ENCODE measurements at places on chromosomes 6 and 20.

DNA sequence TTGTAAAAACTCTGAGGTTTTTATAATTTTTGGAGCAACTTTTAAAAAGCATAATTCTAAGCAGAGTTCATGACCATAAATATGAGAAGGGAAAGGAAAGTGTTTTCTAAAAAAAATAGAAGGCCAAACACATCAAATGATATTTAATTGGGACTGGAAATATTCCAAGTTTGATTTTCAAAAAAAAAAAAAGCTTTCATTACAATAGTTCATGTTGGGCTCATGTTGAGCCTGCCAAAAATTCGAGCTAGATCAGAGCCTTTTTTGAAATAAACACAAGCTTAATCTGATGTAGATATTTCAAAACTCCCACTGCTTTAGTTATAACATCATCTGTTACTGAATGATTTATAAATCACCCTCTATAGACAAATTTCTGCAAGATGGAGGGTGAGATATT is 163.4 kb upstream of the DEFB112 start:
- no peak for DNase-seq

GRCh38 chr6:20811109-20811761 is 277.0 kb downstream of the CDKAL1 start:
- no peak for DNase-seq

DNA sequence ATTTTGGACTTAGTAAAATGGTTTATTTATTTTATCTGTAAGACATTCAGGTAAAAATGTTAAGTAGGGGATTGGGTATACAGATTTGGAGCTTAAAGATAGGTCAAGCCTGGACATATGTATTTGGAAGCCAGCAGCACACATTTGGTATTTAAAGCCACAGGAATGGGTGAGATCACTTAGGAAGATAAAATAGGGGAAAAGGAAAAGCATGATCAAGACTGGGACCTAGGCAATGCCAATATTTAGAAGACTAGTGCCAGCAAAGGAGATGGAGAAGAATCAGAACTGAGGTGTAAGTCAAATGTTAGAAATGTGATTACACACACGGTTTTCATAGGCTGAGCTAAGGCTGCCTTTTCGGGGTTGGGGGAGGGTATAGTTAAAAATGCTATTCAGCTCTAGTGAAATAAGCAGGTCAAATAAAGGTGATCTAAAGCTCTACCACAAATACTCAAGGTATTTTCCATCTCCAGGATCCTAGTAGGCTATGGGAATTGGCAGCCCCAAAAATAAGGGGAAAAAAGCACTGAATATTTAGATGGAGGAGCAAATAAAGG is 20.6 kb downstream of the SLC2A12 start:
- no peak for DNase-seq

- DNase-seq: no peak
Measured at GRCh38 chr6:85672623-85673022, 29.9 kb upstream of the SYNCRIP start.

GRCh38 chr6:17855381-17855780 is 132.1 kb downstream of the KIF13A start:
- DNase-seq: no peak

- DNase-seq: no peak
Measured at GRCh38 chr6:2896741-2897140, 6.4 kb downstream of the SERPINB9 start.

GRCh38 chr6:107202876-107203468 is 87.7 kb upstream of the BEND3 start:
- no peak for DNase-seq

DNA sequence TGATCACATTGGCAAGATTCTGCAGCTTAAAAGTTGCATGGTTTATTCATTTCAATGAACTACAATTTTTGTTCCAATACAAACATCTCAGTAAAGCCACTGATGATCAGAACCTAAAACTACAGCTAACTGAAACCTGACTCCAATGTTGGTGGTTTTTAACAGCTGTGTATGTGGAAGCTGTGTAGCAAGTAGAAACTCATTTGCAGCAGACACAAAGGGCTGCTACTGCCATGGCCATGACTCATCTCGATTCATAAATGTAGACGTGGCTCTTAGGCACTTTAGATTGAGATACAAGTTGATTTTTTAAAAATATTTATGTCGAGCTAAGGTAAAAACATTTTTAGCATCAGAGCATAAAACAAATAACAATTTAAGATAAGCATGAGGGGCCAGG is 19.5 kb upstream of the MAP3K4 start:
- DNase-seq: no peak

DNA sequence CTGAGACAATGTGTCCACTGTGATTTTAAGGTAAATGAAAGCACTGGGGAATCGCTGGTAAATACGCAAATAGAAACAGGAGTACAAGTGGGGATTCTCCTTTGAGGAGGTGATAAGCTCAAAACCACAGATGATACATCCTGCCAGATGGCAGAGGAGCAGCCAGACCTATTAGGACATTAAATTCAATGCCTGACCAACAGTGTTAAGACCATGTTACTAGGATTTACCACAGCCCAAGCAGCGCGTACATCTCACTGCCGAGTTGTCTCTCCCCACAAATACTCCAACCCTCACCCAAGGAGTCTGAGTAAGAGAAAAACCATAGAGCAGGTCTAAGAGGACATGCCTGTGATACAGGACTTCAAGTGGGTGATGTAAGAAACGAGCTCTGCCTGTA is 68.9 kb upstream of the TULP1 start:
- no peak for DNase-seq

GRCh38 chr20:16573001-16573965 is at the start of gene KIF16B:
Gene KIF16B (minus strand): TSS chr20:16573448. CDS start chr20:16573275, 173 bp downstream.
- DNase-seq: peak; percentile 68

DNA sequence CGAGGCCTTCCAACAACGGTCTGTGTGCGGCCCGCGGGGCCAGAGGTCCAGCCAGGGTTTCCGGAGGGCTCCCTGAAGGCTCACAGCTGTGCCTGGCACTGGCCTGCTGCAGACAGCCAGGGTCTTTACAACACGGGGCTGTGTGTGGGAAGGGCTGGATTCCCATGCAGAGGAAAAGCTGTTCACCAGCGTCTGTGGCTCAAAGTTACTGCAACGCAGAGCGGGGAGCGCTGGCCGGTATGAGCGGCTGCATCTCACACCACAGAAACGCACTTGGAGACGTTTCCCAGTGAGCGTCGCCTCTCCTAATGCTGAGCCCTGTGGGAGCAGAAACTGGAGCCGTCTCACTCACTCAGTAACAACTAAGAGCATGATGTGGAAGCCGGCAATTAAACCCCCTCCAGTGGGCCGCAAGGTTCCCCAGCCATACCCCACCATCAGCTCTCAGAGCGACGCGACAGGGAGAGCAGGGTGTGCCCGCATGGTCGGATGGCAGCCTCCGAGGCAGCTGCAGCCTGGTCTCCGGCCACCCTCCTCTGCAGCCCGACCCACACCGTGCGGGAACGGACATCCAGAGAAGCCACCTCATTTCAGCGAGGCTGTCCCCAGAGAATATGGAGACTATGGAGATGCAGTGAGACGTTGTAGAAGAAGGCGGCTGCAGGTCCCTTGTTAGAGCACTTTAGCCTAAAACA is 42.6 kb downstream of the DLL1 start:
- no peak for DNase-seq

DNA sequence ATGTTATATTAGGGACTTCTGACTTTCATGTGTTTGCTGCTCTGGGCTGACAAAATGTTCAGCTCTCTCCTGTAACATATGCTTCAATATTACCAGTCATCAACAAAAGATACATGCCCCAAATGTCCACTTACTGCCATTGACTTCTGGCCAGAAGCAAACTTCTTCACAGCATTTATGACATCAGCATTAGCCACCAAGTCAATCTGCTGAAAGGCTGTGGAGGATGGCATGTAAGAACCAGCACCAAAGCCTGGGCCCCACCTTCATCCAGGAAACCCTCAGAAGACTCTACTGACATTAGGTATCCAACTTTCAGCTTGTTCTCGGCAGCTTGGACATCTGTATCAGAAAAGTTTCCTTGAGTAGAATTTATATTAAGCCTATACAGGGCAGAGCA is 595.5 kb downstream of the COL12A1 start:
- DNase-seq: no peak

DNA sequence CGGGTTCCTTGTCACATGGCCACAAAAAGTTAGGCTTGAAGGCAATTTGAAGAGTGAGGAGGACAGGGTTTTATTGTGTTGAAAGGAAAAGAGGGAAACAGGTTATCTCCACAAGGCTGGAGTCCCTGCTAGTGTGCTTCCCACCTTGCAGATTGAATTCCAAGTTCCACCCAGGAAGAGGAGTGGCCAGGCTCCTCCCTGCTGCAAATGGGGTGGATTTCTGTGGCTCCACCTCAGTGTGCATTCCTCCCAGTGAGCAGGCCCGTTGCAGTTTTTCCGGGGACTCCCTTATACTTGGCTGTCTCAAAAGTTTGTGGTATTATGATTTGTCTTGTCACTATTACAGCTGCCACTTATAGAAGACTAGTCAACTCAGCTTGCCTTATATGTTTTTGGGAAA is 281.8 kb upstream of the PLCB4 start:
- DNase-seq: no peak

- no peak for DNase-seq
Measured at GRCh38 chr6:132813173-132813856, 1.1 kb upstream of the RPS12 start.

DNA sequence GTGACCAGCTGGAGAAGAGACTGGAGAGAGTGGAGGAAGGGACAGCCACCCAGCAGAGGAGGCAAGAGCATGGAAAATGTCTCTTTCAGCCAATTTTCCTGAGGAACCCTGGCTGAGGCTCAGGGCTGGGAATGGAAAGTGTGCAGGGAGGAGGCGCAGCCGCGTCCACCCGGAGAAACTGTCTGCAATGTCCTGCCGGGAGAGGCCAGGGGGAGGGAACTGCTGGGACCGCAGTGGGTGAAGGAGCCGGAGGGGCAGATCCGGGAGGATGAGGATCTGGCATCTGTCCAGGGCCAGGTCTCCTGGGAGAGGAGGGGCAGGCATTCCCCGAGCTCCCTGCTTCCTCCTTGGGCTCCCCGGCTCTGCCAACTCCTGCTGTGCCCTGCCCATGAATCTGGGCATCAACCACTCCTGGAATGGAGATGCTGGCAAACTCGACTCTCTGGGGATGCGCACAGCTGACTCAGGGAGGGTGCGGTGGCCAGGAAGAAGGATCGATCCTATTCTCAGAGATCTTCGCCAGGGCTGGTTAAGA is 17.4 kb upstream of the HM13 start:
- no peak for DNase-seq

DNA sequence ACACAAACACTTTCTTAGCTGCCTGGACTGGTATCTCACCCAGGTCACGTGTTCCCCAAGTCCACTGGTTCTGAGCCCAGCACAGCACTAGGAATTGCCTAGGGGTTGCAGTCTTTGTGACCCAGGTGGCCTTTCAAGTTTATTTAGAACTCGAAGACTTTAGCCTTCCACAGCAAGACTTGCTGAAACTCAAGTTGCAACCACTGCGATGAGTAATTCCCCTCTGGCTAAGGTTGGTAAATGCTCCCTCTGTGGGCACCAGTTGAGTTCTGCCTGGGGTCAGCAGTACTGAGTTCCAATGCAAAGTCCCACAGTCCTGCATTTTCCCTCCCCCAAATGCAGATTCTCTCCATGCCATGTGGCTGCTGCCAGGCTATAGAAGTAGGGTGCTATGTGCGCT is 77.6 kb upstream of the MOCS1 start:
- no peak for DNase-seq

DNA sequence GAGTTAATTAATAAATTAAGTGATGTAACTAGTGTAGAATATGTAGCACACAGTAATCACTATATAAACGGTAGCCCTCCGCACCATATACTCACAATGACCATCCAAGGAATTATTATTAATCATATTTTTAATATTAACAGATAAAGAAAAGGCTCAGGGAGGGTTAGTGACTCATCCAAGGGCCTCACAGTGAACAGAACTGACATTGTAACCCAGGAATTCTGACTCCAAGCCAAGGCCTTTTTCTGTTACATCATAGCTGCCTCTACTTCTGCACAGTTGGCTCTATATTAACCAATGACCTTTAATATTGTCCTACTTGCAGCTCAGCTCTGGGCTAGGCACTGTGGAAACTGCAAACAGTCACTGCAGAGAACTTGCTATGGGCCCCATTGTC is 117.5 kb upstream of the SIRPG start:
- DNase-seq: no peak

DNA sequence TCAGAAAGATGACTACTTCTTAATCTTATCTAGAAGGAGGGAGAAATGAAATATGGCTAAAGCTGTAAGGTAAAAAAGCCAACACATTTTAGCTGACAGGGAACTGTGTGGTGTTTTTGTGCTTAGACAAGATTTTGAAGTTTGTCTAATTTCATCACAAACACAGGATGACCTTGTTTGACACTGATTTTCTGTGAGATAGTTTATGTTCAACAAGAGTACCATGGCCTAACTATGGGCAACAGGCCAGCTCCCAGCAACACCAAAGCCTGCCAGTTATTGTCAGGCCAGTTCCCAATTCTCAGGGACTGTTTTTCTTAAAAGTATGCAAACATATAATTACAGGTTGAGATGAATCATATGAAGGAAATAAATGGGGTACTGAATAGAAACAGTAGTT is 5.5 kb upstream of the ABCF1 start:
- no peak for DNase-seq
